ENCODE measurements at places on chromosomes 3 and 15.

DNA sequence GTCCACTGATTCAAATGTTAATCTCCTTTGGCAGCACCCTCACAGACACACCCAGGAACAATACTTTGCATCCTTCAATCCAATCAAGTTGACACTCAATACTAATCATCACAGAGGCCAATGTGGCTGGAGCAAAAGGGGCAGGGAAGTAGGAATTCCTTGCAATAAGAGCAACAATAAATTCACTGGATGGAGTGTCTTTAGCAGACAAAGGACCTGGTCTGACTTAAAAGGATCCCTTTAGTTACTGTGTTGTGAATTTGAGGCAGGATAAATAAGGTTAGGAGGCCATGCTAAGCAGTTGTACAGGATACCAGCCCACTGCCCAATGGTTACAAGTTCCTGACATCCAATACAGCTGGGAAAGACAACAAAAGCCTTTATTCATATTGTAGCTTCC lies 12.3 kb upstream of the GFM1 start:
- DNase-seq, result no peak

DNA sequence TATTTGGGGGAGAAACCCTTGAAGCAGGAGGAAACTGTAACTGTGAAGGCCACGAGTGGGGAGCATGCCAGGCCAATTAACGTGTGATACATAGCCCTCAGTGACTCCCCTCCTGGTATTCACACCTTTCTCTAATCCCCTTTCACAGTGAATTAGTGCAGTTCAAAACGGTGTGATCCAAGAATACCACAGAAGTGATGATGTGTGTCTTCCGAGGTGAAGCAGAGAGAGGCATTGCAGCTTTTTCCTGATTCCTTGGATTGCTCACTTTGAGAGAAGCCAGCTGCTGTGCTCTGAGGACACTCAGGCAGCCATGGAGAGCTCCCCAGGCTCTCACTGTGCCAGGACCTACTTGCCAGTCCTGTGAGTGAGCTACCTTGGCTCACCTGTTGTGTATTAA lies 17.3 kb downstream of the NIPA2 start:
- DNase-seq, result no peak

- no peak for DNase-seq
Measured at GRCh38 chr15:88232771-88233201, 23.8 kb downstream of the NTRK3 start.

DNA sequence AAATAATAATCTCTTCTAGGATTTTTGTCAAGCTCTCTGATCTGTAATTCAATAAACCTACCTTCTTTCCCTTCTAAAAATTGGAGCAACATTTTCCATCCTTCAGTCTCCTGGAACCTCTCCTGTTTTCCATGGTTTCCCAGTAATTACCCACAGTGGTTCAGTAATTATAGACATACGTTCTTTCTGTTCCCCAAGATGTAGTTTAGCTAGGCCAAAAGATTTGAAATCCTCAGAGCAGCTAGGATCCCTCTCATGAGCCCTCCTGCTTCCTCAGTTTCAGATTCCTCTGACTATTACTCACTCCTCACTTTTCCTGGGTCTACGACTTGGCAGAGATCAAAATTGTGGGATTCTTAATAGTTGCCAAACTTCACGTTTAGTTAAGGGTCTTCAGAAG lies 76.9 kb upstream of the IGSF10 start:
- DNase-seq, result peak; percentile 15

DNA sequence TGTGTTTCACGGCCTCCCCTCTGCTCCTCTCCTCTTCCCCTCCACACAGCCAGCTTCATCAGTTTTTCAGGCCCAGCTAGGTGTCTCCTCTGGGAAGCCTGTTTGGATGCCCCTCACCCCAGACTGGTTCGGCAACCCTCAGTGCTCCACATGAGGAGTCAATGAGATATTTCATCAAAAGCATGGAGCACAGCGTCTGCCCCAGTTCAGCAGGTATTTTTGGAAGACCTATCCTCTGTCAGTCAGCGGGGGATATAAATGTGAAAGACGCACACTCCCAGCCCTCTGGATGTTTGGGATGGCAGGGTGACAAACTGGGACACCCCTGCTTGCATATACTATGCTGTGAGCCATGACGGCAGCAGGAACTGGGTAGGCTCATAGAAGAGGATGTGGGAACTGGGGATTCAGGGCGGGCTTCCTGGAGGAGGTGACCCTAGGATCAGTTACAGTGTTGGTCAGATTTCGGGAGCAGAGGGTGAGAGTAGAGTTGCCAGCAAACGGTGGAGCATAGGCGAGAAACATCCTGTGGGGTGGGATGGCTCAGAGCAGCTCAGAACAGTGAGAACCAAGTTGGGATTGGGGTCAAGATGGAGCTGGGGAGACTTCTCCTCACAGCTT lies 42.9 kb downstream of the PXYLP1 start:
- no peak for DNase-seq

DNA sequence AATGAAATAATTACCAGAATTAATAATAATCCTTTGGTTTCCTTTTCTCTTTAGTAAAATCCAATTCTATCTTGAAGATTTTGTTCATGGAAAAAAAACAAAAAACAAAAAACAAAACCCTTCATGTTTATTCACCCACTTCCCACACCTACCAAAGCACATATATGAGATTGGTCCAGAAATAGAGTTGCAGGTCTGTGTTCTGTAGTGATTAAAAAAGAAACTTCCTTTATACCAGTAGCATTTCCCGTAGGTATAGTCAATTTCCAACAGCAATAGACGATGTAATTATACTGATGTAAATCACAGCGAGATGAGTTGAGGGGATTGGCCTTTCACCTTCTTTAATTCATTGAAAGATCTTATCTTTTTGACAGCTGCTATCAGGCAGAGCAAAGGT lies 194.6 kb downstream of the SOX2 start:
- no peak for DNase-seq

- no peak for DNase-seq
Measured at GRCh38 chr15:58233341-58233740, 95.2 kb downstream of the AQP9 start.

- no peak for DNase-seq
Measured at GRCh38 chr3:121552379-121552778, 6.6 kb upstream of the POLQ start.

DNA sequence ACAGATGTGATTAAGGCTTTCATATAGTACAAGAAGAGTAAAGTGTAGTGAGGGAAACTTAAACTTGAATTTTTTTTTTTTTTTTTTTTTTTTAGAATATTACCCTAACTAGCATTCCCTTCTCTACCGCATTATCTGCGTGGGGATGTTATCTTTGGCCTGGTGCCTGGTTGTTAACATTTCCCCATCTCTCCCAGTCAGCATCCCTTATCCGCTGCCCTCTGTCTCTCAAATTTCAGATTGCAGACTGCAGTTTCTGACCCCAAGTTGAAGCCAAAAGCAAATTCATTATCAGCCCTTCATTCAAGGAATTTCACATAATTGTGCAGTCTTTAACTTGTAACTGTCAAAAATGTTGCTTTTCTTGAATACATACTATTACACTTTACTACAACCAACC lies 353.0 kb downstream of the PLOD2 start:
- DNase-seq, result no peak

- no peak for DNase-seq
Measured at GRCh38 chr3:9246189-9246588, 3.3 kb downstream of the SRGAP3 start.

GRCh38 chr3:10398341-10398740 lies 77.4 kb upstream of the SEC13 start:
- DNase-seq, result no peak

GRCh38 chr15:36432161-36432560 lies 147.3 kb upstream of the CDIN1 start:
- no peak for DNase-seq

Data from non-pigmented ciliary epithelial cell (primary cell).